NCI-H2029 (cell line): ENCODE measurements at places on chromosomes 2 and 18.

- no peak for DNase-seq
Measured at GRCh38 chr2:119205001-119205706, 18.5 kb upstream of the STEAP3 start.

- DNase-seq = no peak
Measured at GRCh38 chr2:196604196-196604595, 35.3 kb upstream of the CCDC150 start.

DNA sequence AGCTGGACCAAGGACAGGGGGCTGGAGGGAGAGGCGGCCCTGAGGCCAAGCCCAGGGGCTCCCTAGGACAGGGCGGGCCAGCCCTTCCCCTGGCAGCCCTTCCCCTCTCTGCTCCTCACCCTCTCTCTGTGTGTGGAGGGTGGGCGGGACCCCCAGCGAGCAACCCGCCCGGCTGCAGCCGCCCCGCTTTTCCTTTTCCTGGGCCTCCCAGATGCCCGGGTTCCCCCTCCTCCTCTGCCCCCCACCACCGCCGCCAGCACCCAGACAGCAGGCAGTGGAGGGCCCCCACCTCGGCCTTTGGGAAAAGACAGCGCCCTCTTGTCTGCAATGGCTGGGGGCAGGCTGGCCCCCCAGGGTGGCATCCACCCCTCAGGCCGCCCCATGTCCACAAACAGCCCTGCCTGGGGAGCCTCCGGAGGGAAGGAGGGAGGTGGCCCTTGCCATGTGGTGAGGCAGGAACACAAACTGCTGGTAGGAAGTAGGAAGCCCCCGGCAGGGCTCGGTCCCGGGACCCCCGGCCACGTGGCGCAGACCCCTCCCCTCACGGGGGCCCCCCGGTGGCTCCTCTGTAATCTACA is 135.1 kb upstream of the CTDP1 start:
- DNase-seq = no peak

- DNase-seq = no peak
Measured at GRCh38 chr18:364256-364826, 96.5 kb upstream of the THOC1 start.

GRCh38 chr2:149076863-149077412 is 38.4 kb downstream of the LYPD6B start:
- DNase-seq = no peak

DNA sequence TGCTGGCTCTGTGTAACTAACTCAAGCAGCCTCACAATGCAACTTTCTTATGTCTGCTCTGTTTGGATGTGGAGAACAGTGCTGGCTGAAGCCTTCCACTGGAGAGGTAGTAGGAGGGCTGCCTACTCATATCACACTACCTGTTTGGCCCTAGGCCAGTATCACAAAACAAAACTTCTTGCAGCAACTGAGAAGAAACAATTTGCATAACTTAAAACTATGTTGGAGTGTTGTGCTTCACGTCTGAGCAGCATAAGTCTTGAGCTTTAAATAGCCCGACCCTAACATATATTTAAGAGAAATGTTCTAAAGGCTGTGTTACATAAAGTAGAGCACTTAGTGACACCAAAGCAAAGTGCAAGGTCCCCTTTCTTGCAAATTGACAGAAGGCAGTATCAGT is 204.9 kb upstream of the ACVR2A start:
- no peak for DNase-seq

GRCh38 chr18:24846138-24846537 is 385.7 kb downstream of the HRH4 start:
- no peak for DNase-seq

DNA sequence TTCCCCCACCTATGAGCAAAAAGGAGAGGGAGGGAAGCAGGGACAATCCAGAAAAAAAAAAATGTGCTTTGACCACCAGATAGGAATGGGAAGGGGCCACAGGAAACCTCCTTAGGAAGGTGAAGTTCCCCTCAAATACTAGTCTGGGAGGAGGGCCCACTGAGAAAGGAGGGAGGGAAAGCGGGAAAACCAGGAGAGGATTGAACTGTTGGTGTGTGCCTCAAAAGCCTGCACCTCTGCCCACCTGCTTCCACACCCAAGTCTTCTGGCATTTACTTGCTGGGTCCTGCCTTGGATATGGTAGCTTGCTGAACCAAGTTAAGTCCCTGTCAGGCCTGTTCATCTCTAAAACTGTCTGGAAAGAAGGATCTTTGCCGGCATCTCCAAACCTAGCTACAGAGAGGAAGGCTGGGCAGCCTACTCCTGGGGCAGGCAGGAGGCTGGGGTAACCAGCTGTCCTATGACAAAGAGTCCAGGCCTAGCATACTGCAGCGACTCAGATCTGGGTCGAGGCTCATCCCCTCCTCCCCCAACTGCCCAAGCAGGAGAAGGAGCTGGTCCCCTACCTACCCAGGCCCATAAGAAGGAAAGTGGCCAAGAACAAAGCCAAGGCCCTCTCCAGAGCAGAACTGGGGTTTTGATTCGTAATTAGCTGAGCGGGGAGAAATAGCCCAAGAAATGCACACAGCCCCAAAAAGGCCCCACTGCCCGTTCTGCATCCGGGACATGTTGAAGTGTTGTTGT is 3.0 kb downstream of the EN1 start:
- DNase-seq = no peak

DNA sequence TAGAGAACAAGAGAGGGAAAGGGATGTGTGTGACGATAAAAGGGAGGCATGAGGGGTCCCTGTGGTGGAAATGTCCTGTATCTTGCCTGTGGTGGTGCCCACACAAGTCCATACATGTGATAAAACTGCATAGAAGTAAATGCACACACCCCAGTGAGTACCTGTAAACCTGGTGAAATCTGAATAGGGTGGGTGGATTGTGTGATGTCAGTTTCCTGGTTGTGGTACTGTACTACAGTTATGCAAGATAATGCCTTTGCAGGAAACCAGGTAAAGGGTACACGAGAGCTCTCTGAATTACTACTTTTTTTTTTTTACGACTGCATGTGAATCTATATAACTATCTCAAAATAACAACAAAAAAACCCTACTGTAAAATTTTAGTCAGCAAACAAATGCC is 22.1 kb downstream of the SERPINE2 start:
- DNase-seq = no peak

- no peak for DNase-seq
Measured at GRCh38 chr18:5058768-5059695, 138.0 kb downstream of the AKAIN1 start.
